ENCODE measurements at places on chromosomes 16 and 17.

DNA sequence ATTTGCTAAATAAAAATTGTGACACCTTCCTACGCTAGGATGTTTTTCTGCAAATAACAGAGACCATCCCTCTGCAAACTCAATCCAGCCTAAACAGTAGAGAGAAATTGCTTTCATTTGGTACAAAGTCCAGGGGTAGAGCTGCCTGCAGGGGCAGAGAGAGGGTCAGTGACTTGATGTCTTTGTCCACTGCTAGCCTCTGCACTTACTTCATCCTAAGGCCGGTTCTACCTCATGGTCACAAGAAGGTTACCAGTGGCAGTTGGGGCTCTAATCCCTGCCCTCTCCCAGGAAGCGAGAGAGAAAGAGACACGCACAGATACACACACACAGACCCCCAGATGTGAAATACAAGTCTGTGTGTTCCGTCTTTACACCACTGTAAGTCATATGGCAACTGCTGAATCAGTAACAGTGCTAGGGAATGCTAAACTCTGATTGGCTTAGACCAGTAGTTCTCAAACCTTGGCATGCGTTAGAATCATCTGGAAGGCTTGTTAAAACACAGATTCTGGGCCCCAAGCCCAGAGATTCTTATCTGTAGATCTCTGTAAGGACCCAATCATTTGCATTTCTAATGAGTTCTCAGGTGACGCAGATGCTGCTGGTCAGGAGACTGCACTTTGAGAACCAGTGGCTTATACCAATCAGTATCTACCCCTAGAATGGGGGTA lies 13.1 kb upstream of the LPCAT2 start:
- H3K27me3 ChIP-seq, result peaks cover 4% of the 10 kb centered on the region
- H3K36me3 ChIP-seq, result no peaks in the 10 kb centered on the region
- H3K4me1 ChIP-seq, result peaks cover 16% of the 10 kb centered on the region
- H3K4me3 ChIP-seq, result no peak overlapping the region
- H3K27ac ChIP-seq, result no peak overlapping the region

GRCh38 chr16:50390371-50390771 lies 21.6 kb upstream of the BRD7 start:
- peaks cover 6% of the 10 kb centered on the region for H3K27me3 ChIP-seq
- H3K4me3 ChIP-seq, result no peak overlapping the region
- DNase-seq, result no peak
- H3K4me1 ChIP-seq, result no peaks in the 10 kb centered on the region

DNA sequence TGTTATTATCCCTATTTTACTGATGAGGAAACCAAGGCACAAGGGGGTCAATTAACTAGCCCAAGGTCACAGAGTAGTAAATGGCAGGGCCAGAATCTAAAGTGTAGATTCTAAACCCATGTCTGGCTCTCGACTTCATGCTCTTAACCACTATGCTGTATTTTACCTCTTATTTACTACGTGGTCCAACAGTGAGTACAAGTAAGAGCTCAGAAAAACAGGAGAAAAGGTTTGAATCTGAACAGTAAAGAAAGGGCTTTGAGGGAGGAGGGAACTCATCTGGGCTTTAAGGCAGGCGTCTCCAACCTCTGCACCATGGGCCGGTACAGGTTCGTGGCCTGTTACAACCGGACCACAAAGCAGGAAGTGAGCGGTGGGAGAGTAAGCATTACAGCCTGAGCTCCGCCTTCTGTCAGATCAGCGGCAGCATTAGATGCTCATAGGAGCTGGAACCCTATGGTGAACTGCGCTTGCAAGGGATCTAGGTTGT lies 62.9 kb downstream of the SMURF2 start:
- H3K36me3 ChIP-seq, result peaks cover 10% of the 10 kb centered on the region
- peak overlapping the region; percentile 77 for H3K4me3 ChIP-seq
- H3K27me3 ChIP-seq, result no peaks in the 10 kb centered on the region
- peak overlapping the region; percentile 86 for H3K27ac ChIP-seq
- H3K4me1 ChIP-seq, result peaks cover 22% of the 10 kb centered on the region
- DNase-seq, result peak; percentile 60

DNA sequence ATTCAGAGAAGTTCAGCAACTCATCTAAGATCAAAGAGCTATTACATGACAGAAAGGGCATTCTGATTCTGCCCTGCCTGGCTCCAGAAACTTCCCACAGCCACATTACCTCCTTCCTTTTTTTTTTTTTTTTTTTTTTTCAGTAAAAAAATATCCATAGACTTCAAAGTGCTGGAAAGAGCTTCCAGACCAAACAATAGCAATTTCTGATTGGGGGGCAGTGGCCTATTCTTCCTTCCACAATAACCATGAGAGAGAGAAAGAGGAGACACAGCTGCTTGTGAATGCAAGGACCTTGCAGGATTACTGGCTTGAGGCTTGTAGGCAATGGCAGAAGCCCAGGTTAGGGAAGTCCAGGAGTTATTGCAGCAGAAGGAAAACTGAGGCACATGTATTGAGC lies 151.0 kb upstream of the TOX3 start:
- no peaks in the 10 kb centered on the region for H3K36me3 ChIP-seq
- no peak overlapping the region for H3K4me3 ChIP-seq
- H3K27me3 ChIP-seq, result no peaks in the 10 kb centered on the region

- H3K4me3 ChIP-seq, result no peak overlapping the region
- no peak overlapping the region for H3K27ac ChIP-seq
- peaks cover 1% of the 10 kb centered on the region for H3K36me3 ChIP-seq
- DNase-seq, result no peak
Measured at GRCh38 chr17:74408262-74408661, 23.6 kb upstream of the GPRC5C start.

DNA sequence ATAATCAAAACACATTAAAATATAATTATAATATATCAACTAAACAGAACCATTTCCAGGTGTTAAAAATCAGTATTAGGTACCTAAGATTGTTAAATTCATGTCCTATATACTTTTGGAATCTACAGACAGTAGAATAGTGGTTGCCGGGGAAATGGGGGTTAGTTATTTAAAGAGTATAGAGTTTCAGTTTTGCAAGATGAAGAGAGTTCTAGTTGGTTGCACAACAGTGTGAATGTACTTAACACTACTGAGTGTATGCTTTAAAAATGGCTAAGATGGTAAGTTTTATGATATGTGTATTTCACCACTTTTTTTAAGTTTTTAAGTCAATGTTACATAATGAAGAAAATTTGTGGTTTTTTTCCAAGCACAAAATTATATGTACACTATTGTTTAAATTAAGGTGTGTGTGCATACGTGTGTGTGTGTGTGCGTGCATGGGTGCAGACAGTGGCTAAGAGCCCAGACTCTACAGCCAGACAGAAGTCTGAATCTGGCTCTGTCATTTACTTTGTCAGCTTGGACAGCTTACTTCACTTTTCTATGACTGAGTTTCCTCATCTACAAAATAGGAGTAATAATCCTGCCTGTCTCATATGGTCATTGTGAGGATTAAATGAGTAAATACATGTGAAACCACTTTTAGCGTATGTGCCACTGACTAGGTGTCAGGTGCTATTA lies 25.3 kb upstream of the PHAF1 start:
- H3K27me3 ChIP-seq, result no peaks in the 10 kb centered on the region
- no peak overlapping the region for H3K4me3 ChIP-seq
- peaks cover 12% of the 10 kb centered on the region for H3K4me1 ChIP-seq
- no peak for DNase-seq

DNA sequence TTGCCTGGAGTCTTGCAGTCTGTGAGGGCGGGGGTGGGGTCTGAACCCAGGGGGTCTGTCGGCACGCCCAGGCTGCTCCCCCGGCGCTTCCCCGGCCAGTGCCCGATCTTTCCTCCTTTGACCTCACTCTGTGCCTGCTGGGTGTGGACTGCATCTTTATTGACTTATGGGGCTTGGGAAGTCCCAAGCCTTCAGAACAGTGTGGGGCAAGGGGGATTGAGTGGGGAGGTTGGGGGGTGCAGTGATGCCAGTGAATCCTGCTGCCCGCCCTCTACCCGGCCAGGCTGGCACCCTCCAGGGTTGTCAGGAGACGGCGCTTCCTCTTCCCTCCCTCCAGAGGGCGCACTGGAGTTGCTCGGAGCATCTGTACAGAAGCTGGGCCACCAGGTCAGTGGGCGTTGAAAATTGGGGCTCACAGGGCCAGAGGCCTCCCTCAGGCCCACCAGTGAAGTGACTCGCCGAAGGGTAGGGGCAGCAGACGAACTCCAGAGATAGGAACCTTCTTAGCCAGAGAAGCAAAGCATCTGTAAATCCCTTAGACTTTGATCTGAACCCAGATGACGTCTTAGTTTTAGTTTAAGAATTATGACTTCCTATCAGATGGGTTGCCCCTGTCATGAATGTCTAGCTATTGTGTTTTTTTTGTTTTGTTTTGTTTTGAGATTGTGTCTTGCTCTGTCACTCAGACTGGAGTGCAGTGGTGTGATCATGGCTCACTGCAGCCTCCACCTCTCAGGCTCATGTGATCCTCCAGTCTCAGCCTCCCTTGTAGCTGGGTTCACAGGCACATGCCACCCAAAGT lies 184.8 kb upstream of the CIBAR2 start:
- peak; percentile 68 for DNase-seq
- no peak overlapping the region for H3K4me3 ChIP-seq
- H3K27ac ChIP-seq, result no peak overlapping the region
- no peaks in the 10 kb centered on the region for H3K27me3 ChIP-seq
- H3K4me1 ChIP-seq, result no peaks in the 10 kb centered on the region

DNA sequence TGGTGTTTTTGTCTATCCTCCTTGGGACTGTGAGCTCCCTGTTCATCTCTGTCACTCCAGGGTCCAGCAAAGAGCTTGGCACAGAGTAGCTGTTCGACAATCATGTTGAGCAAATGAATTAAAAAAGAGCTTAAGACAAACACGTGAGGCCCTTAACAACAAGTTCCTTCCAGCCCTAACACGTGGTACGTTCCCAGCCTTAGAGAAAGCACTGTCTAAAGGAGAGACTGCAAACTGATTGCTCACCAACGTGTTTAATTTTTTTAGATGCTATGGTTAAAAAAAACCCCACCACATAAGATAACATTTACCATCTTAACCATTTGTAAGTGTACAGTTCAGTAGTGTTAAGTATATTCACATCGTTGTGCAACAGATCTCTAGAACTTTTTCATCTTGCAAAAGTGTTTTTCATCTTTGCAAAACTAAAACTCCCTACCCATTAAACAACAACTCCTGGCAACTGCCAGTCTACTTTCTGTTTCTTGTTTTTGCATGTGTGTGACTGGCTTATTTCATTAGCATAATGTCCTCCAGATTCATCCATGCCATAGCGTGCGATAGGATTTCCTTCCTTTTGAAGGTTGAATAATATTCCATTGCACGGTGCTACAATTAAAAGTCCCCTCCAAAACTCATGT lies 28.2 kb downstream of the LAT start:
- H3K4me1 ChIP-seq, result peaks cover 35% of the 10 kb centered on the region
- no peaks in the 10 kb centered on the region for H3K27me3 ChIP-seq
- peaks cover 4% of the 10 kb centered on the region for H3K36me3 ChIP-seq
- peak overlapping the region; percentile 83 for H3K27ac ChIP-seq

Data from activated naive CD8-positive, alpha-beta T cell treated with anti-CD3 and anti-CD28 coated beads, Interleukin-2, amount 10 ng/mL, durations not matched to agents 7 days and 5 days (primary cell).